Fibroblast of skin of back (primary cell): ENCODE measurements at places on chromosomes 5 and 9.

GRCh38 chr9:136703276-136703860 lies 9.0 kb upstream of the DIPK1B start:
- no peak for DNase-seq

DNA sequence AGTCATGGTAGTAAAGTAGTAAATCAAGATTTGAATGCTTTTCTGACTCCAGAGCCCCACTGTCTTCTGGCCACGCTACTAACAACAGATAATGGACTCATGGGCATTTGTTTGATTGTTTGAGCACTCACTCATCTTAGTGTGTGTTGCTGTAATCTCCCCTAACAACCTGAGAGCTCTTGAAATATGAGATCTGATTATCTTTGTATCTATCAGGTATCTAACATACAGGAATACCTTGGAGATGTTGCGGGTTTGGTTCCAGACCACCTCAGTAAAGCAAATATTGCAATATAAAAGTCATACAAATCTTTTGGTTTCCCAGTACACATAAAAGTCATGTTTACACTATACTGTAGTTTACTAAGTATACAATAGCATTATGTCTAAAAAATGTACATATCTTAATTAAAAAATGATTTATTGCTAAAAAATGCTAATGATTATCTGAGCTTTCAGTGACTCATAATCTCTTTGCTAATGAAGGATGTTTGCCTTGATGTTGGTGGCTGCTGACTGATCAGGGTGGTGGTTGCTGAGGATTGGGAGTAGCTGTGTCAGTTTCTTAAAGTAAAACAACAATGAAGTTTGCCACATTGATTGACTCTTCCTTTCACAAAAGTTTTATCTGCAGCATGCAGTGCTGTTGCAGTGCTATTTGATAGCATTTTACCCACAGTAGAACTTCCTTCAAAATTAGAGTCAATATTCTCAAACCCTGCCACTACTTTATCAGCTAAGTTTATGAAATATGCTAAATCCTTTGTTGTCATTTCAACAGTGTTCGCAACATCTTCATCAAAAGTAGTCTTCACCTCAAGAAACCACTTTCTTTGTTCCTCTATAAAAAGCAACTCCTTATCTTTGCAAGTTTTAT lies 92.2 kb downstream of the ZNF462 start:
- DNase-seq, result no peak

- DNase-seq, result no peak
Observed at GRCh38 chr5:56142614-56143372, 90.3 kb downstream of the ANKRD55 start.

- no peak for DNase-seq
Observed at GRCh38 chr9:13090628-13091027, 188.9 kb downstream of the MPDZ start.

DNA sequence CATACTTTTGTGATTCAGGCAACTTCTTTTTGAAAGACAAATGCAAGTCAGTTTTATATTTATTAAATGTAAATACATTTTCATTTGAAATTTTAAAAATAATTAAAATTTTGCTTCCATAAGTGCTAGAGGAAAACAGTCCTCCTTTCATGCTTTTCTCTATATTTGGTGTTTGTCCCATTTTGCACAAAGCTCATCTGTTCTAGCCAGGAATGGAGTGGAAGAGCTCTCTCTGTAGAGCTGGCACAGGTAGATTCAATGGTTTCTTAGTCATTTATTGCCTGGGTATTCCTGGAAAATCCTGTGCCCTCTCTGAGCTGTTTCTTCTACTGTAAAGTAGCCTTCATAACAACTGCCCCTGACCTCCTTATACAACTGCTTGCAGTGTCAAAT lies 267.6 kb upstream of the HAPLN1 start:
- no peak for DNase-seq

GRCh38 chr5:55222092-55222984 lies 4.8 kb downstream of the MCIDAS start:
- no peak for DNase-seq

GRCh38 chr5:33929925-33930690 lies 6.1 kb upstream of the RXFP3 start:
- DNase-seq, result no peak
